ENCODE measurements at places on chromosomes 5 and 9.

DNA sequence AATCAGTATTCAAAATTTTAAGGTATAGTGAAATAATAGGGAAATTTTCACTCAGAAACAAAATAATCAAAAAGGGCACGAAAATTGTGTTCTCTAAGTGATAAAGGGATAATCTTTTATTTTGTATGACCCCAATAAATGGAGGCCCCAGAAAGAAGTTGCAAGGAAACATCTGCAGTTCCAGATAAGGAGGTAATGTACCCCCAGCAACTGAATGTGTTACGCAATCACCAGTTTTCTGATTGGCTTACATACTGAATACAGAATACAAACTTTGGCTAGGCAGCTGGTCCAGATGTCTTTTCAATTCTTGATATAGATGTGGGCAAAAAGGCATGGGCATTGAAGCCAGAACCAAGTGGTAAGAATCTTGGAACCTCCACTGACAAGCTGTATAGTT, 1.7 kb upstream of the TOPORS start:
- no peak for DNase-seq

- DNase-seq = no peak
Observed at GRCh38 chr5:97694091-97694490, 511.0 kb upstream of the RIOK2 start.

DNA sequence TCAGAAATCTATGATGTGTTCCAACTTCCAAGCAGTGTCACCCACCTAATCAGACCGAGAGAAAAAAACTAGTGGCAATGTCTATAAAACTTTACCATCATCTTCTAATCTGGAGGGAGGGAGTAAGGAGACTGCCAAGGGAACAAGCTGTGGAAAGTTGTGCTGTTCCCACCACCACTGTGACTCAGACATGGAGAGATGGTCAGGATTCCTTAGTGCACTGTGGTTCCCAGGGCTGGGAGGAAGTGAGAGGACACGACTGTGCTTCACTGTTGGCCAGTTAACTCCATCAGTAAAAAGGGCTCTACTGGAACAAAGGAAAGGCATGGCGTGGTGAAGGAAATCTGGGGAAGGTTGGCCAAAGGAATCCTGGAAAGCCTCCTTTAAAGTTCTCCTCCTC, 18.8 kb downstream of the TICAM2 start:
- no peak for DNase-seq

GRCh38 chr5:176724472-176724871, 77.2 kb downstream of the TSPAN17 start:
- no peak for DNase-seq

GRCh38 chr5:14744296-14745187, 80.0 kb downstream of the OTULIN start:
- no peak for DNase-seq

DNA sequence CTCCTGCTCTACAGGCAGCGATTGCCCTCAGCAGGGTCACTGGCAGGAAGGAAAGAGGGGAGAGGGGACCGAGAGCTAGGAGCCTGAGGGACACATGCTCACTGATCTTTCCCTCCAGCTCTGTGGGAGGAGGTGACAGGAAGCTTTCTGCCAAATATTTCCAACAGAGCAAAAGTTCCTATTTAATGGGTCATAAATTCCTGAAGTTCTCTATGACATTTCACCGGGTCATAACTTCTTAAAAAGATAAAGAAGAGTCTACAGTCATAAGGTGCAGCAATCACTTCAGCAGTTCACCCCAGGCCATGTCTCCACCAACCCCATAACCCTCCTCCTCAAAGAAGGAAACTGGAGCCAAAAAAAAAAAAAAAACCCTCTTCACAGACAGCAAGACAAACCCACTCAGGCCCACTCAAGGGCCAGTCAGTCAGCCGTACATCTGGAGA, 481.1 kb downstream of the NR2F1-AS1 start:
- no peak for DNase-seq

- no peak for DNase-seq
Observed at GRCh38 chr9:24398466-24398865, 147.2 kb downstream of the IZUMO3 start.

DNA sequence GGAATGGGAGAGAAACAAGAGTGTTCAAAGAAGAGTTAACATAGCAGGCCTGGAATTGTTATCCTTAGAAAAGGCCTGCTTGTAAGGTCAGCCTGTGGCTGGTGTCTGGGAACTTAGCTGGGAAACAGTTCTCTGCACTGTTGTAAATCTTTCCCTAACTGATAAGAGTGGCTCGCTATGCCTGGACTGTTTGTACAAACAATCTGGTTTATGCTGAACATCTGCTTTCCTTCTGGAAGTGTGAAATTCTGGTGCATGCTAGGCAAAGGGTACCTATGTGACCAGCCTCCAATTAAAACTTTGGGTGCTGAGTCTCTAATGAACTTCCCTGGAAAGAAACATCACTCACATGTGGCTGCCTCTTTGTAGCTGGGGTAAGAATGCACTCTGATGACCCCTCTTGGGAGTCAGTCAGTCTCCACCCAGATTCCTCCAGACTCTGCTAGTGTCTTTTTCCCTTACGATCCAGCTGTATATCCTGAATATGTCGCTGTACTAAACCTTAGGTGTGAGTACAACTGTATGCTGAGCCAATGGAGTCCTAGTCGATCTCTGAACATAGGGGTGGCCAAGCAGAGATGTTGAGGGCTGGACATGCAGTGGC, 16.5 kb downstream of the SPARC start:
- no peak for DNase-seq

- no peak for DNase-seq
Observed at GRCh38 chr9:7523426-7524043, 276.0 kb downstream of the DMAC1 start.
